Activated CD8-positive, alpha-beta memory T cell treated with anti-CD3 and anti-CD28 coated beads, Interleukin-2, amount 10 ng/mL, durations not matched to agents 7 days and 5 days (primary cell): ENCODE measurements at places on chromosomes 2 and 18.
A peak's percentile ranks its signal among the peaks of the same experiment; 100 is the strongest.

- DNase-seq, result no peak
These were observed 85.4 kb upstream of the HS6ST1 start for GRCh38 chr2:128403814-128404708.

DNA sequence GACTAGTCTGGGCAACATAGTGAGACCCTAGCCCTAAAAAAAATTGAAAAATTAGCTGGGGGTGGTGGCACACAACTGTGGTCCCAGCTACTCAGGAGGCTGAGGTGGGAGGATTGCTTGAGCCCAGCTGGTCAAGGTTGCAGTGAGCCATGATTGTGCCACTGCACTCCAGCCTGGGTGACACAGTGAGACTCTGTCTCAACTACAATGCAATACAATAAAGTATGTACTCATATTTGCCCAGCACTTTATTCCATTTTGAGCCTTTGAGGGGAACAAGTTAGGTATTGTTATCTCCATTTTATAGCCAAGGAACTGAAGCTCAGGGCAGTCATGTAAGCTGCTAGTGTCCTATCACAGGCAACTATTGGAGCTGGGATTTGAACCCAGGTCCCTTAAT, 49.3 kb upstream of the PLB1 start:
- no peak for DNase-seq

GRCh38 chr2:73917296-73917695, 9.4 kb upstream of the DGUOK start:
- no peak for DNase-seq

DNA sequence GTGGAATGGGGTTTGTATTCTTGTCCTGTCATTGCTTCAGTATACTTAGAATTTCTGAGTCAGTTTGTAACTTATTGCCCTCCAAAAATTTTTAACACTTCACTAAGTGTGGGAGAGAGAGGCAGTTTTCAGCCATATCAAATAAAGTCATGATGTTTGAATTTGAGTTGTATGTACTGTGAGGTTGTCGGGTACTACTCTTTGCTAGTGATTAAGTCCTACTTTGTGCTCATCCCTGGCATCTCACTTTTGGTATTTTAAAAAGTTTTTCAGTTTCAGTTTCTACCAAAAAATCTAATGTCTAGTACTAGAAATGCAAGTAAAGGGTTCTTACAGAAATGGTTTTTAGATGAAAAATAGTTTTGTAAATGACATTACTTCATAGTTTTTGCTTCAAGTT, 40.7 kb downstream of the EIF5B start:
- DNase-seq, result no peak

DNA sequence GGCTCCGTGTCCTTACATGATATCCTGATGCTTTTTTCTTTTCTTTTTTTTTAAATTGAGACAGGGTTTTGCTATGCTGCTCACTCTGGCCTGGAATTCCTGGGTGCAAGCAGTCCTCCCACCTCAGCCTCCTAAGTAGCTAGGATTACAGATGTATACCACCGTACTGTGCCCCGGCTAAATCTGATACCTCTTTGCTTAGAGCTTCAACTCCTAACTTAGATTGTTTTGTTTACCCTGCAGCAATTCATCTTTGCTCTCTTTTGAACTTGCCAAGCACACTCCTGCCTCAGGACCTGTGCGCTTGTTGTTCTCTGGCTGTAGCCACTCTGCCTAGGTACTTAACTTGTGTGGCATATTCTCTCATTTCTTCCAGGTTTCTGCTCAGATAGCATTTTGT, 24.5 kb downstream of the RAB10 start:
- no peak for DNase-seq

- no peak for DNase-seq
These were observed 85.7 kb downstream of the PXDN start for GRCh38 chr2:1658394-1659151.

DNA sequence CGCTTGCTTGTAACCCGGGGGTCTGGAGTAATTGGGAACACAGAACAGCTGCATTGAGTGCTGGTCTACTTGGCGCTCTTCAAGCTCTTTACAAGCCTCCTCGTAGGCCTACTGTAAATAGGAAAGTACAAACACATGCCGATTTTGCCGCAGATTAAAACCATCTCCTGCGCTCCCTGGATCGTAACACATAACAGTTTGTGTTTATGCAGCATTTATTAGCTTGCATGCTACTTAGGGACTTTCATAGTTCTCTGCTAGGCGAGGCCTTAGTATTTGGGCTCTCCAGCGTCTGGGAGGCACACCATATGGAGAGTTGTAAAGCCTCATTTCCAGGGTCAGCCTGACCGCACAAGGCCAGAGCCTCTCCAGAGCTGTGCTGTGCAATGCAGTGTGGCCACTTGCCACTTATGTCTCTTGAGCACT, 84.0 kb upstream of the HAAO start:
- DNase-seq, result peak; percentile 35

DNA sequence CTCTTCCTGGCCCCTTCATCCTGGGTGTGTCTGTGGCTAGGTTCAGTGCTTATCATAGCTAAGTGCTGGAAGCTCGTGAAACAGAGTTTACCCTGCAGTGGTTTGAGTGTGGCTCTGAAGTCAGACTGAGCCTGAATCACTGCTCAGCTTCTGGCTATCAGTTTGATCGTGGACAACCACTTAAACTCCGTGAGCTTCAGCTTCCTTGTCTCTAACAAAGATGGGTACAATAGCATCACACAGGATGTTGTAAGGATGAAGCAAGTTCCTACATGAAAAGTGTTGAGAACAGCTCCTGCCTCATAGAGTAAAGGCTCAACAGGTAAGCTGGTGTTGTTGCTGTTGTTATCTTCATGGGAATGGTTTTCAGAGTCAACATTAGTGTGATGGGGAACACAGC, 210.3 kb downstream of the CLIP4 start:
- DNase-seq, result peak; percentile 72

GRCh38 chr2:40160751-40161218, 291.1 kb downstream of the SLC8A1 start:
- no peak for DNase-seq

DNA sequence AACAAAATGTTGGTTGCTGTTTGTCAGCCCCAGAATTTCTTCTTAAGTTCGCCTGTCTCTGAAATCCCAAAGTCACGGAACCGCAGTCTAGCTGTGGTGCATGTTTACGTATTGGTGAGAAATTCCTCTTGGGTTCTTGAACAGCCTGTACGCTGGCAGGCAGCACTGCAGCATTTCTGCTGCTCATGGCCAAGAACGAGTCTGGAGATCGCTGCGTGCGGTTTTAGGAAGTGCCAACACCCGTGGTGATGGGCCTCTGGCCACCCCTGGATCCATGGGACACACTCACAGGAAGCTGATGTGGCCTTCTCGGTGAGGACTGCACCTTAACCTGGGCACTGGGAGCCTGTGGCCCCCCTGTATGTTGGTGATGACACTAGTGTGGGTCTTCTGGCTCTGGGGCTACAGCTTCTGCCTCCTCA, 23.7 kb downstream of the ASB1 start:
- no peak for DNase-seq

GRCh38 chr2:16478434-16479210, 187.0 kb downstream of the CYRIA start:
- DNase-seq, result no peak

DNA sequence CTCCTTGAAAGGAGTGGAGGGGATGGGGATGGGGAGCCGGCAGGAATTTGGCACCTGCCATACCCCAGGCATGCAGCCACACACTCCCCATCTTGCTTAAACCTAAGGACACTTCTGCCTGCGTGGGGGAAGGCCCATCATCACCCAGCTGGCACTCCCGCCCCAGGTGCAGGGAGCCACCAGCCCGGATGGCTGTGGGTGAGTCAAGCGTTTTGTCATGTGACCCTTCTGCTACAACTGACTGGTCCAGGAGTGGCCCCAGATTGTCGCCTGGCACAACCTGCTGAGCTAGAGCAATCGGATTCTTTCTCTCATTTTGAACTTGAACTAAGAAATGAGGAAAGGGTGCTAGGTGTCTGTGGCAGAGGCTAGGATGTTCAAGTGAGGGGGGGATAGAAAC, 61.3 kb downstream of the TSN start:
- no peak for DNase-seq

GRCh38 chr2:54569745-54570301, 113.7 kb downstream of the SPTBN1 start:
- peak; percentile 69 for DNase-seq

DNA sequence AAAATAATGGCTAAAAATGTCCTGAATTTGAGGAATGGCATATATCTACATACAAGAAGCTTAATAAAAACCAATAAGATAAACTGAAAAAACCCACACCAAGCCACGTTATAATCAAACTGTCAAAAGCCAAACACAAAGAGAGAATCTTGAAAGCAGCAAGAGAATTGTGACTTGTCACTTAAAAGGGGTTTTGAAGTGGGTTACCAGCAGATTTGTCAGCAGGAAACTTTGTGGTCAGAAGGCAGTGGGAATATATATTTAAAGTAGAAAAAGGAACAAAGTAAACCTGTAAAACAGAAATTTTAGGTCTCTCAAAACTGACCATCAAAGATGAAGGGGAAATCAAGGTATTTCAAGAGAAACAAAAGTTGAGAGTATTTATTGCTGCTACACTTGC, 171.9 kb upstream of the CNTNAP5 start:
- DNase-seq, result no peak

GRCh38 chr2:211941216-211941747, 597.3 kb downstream of the ERBB4 start:
- no peak for DNase-seq

DNA sequence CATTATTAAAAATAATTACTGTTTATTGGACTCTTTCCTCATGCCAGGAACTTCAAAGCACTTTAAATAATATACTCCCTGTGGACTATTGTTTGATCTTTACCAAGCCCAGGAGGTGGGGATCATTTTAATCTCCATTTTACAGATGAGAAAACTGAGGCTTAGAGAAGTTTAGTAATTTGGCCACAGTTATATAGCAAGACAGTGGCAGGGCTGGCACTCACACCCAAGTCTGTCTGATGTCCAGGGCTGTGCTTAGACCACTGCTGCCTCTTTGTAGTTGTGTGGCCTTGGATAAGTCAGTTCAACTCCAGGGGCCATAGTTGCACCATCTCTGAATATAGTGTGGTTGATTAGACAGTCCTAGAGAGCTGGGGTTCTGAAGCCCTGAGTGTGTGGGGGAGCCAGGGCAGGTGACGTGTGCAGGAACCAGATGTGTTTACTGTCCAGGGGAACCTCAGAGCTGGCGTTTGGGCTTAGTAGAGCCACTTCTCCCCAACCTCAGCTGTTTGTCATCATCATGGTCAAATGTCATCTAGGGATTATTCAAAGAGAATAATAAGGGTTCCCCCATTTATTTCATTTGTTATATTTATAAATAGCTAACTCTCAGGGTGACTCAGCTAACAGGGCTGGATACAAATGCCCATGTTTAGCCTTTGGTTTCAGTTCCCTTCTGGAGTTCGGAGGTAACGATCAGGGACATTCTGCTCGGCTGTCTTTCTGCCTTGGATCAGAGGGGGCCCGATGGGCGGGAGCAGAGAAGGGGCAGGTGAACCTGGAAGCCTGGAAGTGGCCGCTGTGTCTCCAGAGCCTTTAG, 68.0 kb downstream of the BOLA3 start:
- DNase-seq, result no peak

GRCh38 chr2:233855345-233855744, 1.0 kb upstream of the HJURP start:
- DNase-seq, result no peak

GRCh38 chr2:235600406-235600805, 106.6 kb downstream of the AGAP1 start:
- no peak for DNase-seq

- DNase-seq, result no peak
These were observed 523.3 kb upstream of the SYT4 start for GRCh38 chr18:43800584-43800983.

DNA sequence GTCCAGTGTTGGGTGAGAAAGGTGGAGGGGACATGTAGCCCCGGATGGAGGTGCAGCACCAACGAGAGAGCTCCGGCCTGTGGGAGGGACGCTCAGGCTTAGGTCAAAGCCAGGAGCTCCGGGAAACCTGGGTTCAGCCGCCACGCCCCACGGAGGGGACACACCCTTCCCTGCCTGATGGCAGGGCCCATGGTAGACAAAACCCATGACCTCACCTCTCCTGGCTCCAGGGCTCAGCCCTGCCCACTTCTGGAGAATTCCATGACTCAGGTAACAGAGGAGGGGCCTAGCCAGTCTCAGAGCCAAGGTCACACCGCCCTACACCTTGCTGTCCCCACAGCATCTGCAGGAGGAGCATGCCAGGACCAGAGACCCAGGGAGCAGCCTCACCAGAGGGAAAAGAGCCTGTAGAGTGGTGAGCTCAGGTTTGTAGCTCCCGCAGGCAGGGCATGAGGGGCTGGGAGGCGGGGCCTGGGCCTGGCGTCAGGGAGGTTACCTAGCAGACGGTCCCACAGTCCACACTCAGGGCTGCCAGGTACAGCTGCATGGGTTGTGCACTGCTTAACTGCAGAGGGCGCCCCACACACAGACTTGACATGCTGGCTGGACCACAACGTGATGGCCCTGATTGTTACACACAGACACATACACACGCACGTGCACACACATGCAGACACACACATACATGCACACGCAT, 70.8 kb upstream of the SMAD7 start:
- peak; percentile 80 for DNase-seq

- DNase-seq, result no peak
These were observed 40.3 kb downstream of the CYP27C1 start for GRCh38 chr2:127179766-127180165.

GRCh38 chr2:3466966-3467365, 52.4 kb downstream of the ADI1 start:
- no peak for DNase-seq

- DNase-seq, result no peak
These were observed 12.1 kb downstream of the CFAP65 start for GRCh38 chr2:219028996-219029828.

DNA sequence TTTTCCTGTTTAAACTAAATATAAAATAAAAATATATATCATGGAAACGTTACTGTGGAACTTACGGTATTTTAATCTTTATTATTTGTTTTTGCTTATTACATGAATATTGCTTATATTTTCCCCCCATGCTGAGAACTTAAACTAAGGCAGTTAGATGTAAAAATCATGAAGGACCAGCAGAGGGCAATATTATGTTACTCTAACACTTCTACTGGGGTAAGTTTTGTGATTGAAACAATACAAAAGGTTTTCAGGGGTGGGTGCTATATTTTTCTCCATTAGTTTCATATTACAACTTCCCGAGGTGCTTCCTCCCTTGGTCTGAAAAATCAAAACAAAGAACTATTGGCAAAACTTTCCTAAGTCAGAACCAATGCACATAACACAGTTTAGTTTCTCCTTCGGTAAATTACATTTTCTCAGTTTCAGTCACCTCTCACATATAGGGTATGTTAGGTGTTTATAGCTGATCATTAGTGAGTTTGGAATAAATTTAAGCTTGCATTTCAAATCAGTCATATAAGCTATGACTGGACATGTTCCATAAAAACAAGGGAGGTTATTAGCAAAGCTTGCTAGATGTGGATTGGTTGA, 54.8 kb downstream of the ZNF407 start:
- DNase-seq, result no peak

DNA sequence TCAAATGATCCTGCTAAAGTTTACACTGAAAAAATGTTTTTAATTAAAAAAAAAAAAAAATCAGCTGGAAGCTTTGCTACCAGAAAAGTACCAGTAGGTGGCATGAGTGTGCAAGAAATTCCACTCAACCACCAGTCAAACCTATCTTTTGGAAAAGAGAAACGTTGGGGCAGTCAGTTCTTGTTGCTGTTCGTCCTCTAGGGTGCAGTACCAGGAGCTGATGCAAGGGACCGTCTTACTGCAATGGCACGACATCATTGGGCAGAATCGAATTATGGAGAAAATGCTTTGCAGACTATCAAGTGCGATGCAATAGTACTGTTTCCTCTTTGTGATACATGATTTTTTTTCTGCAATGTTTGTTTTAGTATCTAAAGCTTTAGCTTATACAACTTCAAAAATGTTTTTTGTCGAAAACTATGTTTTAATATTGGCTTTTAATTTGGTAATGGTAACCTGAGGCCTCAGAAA, 18.3 kb downstream of the YPEL5 start:
- DNase-seq, result peak; percentile 81

- no peak for DNase-seq
These were observed 612.3 kb upstream of the FANCL start for GRCh38 chr2:58853420-58853819.
